ENCODE measurements at places on chromosomes 3 and 15. TPM values are rescaled to one million over a fixed set of nuclear protein-coding genes. Genes with fewer than 3 reads are reported as not detected.

DNA sequence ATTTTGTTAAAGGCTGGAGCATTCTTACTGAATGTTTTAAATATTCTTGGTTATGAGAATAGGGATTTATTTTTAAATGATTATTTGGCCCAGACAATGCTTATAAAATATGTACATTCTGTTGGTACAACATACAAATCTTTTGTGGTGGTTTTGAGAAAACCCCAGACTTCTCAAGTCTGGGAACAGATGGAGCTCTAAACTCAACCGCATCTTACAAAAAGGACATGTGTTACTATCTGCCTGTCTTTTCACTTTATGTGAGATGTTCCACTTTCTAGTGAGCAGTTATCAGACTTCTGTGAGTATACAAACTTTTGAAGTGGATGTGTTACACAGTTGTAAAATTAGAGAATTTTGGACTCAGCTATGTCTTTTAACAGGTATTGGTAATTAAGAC lies 135.5 kb upstream of the RBMS3 start:
- DNase-seq = no peak

GRCh38 chr3:64054488-64054887 lies 31.2 kb upstream of the PSMD6 start:
- no peak for DNase-seq

DNA sequence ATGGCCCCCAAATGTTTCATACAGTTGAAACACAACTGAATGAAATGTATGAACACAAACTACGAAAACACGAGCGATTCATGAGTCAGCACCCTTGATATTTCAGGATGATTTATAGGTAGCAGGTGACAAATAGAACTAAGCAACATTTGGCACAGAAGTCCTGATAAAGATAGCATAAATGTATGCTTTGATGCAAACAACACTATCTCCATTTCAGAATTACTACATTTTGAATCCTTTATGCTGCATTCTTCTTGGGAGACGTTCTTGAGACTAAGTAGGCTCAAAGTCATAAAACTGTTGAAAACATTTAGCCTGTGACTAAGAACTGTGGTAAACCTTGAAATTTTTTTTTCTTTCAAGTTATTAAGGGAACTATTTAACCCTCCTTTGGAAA lies 200.3 kb upstream of the ICE2 start:
- DNase-seq = no peak

- DNase-seq = no peak
Measured at GRCh38 chr15:90326441-90326840, 25.6 kb upstream of the ZNF774 start.

DNA sequence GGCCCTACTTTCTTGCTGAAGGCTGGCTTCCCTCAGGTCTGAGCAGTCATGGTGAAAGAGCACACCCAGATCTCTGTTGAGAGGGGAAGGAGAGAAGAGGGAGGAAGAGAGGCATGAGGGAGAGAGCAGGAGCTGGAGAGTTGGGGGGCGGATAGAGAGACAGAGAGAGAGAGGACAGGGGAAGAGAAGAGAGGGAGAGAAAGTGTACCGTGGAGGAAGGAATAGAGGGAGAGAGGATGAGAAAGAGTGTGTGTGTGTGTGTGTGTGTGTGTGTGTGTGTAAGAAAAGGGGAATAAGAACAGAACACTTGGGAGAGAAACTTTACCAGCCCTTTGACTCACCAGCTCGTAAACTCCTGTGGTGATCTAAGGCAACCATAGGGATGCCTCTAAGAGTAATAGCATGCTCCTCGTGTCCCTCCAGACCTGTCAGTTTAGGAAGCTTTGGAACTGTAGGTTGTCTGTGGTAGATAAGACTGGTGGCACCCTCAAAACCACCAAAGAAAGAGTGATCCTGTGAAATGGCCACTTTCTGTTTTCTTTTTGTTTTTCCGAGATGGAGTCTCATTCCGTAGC lies 18.2 kb downstream of the ZNF592 start:
- no peak for DNase-seq

- no peak for DNase-seq
Measured at GRCh38 chr15:98999233-98999632, 8.4 kb downstream of the PGPEP1L start.

DNA sequence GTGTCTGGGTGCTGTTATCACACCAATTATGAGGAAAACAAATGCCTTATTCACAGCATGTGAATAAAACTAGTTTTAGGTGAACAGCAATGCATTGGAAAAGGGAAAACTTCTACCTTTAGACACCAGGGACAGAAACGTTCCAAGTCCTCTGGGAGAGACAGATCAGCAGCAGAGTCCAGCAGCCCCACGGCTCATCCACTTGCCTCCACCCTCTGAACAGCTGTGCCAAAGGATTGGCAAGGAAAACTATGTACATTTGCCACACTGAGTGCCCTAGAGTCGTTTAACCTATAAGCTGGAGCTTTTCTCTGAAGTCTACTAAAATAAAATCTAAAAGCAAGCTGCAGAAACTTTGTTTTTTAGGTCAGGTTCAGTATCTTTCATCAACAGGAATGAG lies 107.7 kb upstream of the EIF1B start:
- no peak for DNase-seq

DNA sequence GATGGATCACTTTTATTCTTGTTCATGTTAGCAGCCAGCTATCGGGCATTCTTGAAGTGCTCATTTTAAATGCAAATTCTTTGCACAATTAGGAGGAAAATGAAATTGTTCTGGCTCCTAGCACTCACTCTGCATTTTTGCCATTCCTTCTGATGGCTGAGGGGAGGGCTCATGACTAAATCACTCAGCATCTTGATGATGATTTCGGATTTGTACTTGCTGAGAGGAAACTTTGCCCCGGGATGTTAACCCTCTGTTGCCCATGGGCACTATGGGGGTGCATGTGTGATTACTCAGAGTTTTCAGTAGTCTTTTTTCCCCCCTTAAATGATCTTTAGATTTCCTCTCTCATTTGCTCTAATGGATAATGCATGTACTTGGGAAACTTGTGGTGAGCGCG lies 299.6 kb upstream of the C2CD4B start:
- DNase-seq = peak; percentile 54

DNA sequence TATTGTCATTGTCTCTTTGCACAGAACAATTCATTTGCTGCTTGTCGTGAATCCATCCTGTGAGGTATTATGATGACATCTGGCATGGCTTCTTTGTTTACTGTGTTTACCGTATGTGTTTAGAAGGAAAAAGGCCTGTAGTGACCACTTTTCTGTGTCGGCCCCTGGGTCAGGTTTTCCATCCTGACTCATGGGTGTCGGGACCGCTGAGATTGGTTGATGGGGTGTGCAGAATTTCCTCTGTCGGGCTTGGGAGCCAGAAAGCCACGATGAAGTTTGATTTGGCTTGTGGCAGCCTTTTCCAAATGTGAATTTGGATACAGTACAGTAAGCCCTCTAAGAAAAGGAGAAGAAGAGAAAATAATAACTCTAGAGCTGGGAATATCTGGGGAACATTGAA lies 113.5 kb downstream of the FNDC3B start:
- DNase-seq = no peak

DNA sequence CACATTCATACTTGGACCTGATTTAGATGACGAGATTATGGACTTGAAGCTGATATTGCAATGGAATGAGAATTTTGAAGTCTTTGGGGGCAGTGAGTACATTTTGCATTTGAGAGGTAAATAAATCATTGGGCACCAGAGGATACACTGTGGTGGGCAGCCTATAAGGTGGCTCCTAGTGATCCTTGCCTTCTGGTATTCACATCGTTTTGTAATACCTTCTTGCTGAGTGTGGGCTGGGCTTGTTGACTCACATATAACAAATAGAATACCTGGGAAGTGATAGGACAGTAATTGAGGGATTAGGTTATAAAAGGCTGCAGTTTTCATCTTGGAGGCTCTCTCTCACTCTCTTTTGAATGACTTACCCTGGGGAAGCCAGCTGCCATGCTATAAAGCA lies 605.5 kb upstream of the KCNMB2 start:
- no peak for DNase-seq

MNS1 gene
- 2.9 TPM for total RNA-seq

GREM1 gene
- 0.12 TPM for total RNA-seq

Measured in GM23338 (cell line).